ENCODE measurements at places on chromosomes 7 and 10.

GRCh38 chr7:144997512-144997911 is 161.7 kb upstream of the TPK1 start:
- DNase-seq = no peak

DNA sequence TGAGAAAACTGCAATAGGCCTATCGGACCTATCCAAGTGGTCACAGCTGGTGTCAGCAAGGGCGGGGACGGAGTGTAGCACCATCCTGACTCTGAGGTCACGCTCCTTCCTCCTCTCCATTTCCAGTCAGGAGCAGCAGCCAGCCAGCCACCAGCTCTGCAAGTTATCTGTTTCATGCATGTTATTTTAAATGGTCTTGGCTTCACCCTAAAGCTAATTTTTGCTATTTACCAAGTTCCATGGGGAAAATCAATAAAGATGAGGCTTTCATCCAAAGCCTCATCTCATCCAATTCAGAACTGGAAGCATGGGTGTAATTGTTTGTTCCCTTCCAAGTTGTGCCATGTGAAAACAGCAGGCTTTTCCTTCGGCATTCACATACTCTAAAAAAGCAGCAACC is 49.3 kb downstream of the ICA1 start:
- no peak for DNase-seq

DNA sequence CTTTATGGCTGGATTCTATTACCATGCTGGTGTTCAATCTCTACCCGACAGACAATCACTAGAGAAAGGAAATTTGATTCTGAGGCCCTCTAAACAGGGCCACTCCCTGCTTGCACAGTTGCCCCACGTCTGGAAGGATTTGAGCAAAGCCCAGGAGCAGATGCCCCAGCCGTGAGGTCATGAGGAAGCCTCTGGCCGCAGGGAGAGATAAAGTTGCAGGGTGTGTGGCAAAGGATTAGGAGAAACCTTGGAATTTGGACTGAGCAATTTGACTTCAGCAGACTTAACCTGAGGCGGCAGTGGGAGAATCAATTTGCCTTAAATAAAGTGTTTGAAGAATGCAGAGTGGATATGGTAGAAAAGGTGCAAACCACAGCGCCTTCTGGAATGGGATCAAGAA is 40.2 kb upstream of the KLF6 start:
- no peak for DNase-seq

DNA sequence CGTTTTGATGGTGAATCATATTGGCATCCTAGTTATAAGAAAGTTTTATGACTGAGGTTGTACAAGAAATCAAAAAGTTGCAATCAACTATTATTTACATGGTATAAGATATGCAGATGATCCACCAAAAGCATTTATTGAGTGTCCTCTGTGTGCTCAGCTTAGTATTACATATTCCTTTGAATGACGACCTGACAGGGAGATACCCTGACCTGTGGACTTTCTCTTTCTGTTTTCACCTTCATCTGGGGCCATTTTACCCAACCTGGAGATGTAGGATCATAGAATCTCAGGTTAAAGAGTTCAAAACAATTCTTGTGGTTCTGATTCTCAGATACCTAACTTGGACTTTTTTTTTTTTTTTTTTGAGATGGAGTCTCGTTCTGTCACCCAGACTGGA is 269.1 kb upstream of the SORCS1 start:
- DNase-seq = no peak
